HT-29 (cell line): ENCODE measurements at places on chromosomes 3 and 15.

DNA sequence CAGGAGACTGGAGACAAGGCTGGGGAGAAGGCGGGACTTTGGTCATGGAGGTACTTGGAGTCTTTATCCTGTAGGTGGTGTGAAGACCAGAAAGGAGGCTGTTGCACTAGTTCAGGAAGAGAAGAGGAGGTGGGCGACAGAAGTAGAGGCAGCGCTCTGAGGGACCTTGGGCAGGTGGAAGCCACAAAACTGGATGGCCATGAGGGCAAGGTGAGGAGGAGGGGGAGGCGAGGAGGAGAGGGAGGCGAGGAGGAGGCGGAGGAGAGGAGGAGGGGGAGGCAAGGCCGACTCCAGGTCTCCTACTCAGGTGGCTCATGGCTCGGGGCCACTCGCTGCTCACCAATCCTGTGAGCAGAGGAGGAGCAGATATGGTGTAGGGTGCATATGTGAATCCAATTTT lies 125.6 kb downstream of the RPLP1 start:
- no peak for DNase-seq

DNA sequence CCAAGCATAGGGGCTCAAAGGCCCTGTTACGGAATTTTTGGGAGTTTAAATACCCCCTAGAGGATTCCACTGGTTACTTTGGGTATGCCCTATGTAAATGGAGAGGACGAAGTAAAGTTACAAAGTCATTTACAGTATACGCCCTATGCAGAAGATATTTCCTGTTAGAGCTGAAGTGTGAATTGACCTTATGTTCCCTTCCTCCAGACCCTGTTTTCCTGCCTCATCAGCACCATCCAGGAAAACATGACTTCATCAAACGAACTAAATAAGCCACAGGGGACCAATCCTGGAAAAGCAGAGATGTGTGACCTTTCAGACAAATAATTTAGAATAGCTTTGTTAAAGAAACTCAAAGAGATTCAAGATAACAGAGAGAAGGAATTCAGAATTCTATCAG lies 177.4 kb downstream of the SQOR start:
- DNase-seq: no peak

DNA sequence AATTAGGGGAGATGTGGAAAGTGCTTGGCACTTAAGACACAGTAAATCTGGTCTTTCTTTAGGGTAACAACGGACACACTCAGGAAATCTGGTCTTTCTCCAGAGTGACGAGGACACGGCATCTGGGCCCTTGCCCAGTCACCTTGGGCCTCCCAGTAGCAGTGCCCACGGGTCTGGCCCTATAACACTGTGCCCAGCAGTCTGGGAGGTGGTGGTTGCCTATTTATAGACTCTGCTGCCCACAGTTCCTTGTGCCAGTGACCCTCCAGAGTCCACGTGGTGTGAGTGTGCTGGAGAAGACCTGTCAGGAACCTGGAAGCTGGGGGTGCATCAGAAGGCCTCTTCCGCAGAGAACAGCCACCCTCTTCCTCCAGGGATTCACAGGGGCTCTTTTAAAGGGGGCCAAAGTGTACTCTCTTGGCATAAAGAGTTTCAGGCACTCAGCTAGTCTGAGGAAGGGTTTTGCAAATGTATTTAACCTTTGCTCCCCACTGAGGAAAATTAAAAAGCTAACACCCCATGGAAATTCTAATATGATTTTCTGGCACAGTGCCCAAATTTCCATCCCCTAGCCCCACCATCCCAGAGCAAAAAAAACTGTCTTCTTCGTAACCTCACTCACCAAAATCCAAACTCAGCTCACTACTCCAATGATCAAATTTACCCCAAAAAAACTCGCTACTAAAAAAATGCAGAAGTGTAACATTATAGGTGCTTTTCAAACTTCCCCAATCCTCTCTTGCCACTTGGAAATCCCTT lies 15.4 kb downstream of the WNT5A start:
- no peak for DNase-seq

DNA sequence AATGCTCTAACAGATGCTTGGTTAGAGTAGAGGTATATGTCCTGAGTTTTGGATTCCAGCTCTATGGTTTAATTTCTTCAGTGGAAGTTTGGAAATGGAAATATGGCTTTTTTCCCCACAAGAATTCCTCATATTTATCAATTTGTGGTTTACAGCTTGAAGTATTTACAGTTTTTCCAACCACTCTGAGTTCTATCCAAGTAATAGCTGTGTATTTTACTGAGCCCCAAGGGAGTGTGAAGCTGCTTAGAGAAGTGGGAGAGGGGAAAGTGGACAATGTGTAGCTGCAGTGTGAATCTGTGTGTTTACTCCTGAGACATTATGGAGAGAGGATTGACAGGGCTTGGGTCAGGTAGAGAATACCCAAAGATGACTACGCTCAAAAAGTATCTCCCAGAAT lies 54.5 kb downstream of the NEK11 start:
- DNase-seq: no peak

- no peak for DNase-seq
Observed at GRCh38 chr15:94186770-94187331, 44.5 kb upstream of the MCTP2 start.

DNA sequence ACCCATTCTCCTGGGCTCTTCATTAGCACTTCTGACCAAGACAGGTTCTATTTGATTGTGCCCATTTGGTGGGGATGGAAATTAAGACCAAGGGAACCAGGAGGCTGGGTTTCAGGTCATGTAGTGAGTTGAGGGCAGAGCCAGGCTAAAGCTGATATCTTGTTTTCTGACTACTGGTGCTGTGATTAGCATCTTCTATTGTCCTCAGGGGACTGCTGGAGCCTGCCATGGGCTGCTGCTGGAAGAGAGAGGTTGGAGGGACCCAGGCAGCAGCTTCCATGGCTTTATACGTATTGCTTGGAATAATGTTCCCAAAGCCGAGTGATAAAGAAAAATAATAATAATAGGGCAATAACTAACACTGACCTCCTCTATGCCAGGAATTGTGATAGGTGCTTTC lies 211.4 kb upstream of the ROPN1 start:
- DNase-seq: no peak

GRCh38 chr15:76196269-76197231 lies 114.7 kb downstream of the ETFA start:
- DNase-seq: peak; percentile 90

- no peak for DNase-seq
Observed at GRCh38 chr3:28574036-28574435, 225.4 kb upstream of the AZI2 start.

DNA sequence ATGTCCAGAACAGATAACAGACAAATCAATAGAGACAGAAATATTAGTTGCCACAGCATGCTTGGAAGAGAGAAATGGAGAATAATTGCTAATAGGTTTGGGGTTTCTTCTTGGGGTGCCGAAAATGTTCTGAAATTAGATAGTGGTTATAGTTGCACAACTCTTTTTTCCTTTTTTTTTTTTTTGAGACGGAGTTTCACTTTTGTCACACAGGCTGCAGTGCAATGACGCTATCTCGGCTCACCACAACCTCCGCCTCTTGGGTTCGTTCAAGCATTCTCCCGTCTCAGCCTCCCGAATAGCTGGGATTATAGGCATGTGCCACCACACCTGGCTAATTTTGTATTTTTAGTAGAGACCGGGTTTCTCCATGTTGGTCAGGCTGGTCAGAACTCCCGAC lies 163.3 kb downstream of the PLCH1 start:
- DNase-seq: no peak

- DNase-seq: no peak
Observed at GRCh38 chr3:195613468-195614069, 29.8 kb upstream of the APOD start.

- no peak for DNase-seq
Observed at GRCh38 chr3:136982520-136983138, 24.8 kb downstream of the IL20RB start.

DNA sequence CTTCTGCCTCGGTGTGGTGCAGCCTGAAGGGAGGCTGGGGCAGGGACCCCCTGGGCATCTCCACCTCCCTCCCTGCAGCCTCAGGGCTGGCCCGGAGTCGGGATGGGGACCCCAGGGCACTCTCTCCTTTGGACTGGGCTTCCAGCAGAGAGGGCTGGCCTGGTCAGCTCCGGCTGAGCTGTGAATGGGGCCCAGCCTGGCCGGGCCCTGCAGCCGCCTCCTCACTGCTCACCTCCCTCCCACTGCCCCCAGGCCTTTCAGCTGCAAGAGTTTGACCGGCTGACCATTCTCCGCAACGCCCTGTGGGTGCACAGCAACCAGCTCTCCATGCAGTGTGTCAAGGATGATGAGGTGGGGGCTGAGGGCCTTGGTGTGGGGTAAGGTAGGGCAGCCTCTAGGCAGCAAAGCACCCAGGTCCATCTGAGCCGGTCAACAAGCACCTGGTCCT lies 36.0 kb downstream of the PSTPIP1 start:
- DNase-seq: no peak

DNA sequence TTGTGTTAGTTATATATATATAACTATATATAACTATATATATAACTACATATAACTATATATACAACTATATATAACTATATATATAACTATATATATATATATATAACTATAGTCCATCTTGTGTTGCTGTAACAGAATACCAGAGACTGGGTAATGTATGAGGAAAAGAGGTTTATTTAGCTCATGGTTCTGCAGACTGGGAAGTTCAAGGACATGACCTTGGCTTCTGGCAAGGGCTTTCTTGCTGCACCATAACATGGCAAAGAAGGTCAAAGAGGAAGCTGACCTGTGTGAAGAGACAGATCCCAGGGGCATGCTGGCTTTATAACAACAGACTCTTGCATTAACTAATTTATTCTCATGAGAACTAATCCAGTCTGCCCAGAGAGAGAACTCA lies 27.6 kb downstream of the KBTBD12 start:
- no peak for DNase-seq

- DNase-seq: no peak
Observed at GRCh38 chr15:72060687-72061250, 57.2 kb downstream of the MYO9A start.

- DNase-seq: no peak
Observed at GRCh38 chr3:50339485-50340146, 1.0 kb downstream of the RASSF1 start.

DNA sequence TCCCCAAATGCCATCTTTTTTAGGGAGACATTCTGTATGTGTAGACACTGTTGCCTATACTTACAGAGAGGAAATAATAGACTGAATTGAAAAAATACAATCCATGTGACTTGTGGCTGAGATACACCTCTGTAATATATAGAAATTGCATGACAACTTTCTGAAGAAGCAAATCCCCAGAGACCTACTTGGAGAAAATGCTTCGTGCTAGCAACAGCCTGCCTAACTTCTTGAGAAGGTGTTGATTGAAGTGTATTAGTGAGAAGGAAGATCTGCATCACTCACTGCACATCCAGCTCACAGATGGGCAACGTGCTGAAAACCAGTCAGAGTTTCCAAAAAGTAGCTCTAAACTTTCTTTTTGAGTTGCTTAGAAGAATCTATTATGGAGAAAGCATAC lies 404.1 kb downstream of the EPHB1 start:
- DNase-seq: no peak

DNA sequence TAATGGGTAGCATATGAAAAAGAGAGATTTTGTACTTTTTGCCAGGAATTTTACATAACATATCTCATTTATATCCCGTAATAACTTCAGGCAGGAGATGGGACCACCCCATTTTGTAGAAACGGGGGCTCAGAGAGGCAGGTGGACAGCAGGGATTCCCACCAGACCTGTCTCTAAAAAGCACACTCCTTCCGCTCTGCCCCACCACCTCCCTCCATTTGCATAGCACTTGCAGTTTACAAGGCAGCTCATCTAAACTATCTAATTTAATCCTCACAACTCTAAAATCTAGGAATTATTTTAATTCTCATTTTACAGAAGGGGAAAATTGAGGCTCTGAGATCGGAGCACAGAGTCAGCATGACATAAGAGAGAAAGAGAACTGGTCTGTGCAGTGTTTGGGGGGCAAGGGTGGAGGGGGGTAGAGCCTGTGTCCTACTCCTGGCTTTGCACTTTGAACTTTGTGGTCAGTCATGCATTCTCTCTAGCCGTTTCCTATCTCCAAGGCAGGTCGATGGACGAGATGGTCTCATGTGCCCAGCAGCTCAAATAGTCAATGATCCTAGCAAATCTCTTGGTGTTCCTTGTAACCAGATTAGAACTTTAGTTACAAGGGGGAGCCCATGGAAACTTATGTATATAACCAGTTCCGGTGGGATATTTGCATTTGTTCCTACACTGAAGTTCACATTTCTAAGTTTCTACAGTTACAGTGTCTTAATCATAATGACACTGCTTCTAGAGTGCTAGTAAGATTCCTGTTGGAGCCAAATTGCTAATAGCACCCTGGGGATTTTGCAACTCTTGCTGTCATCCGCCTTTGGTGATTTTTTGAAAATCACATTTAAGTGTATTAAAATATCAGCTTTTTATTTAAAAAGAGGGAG lies 18.6 kb downstream of the CRYGS start:
- no peak for DNase-seq

DNA sequence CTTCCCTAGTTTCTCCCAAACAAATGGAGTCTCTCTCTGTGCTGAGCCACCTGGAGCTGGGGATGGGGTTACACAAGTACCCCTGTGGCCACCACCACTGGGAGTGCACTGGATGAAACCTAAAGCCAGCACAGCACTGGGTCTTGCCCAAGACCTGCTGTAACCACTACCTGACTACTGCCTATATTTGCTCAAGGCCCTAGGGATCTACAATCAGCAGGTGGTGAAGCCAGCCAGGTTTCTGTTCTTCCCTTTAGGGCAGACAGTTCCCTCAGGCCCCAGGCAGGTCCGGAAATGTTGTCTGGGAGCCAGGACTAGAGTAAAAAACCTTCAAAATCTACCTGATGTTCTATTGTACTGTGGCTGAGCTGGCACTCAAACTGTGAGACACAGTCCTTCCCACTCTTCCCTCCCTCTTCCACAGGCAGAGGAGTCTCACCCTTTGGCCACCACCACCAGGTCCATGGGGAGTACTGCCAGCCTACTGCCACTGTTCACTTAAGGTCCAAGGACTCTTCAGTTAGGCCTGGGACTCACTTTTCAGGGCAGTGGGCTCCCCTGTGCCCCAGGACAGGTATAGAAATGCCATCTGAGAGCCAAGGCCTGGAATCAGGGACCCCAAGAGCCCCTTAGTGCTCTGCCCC lies 23.8 kb downstream of the C3orf20 start:
- no peak for DNase-seq

GRCh38 chr15:77014132-77015081 lies 19.5 kb downstream of the PSTPIP1 start:
- DNase-seq: no peak

DNA sequence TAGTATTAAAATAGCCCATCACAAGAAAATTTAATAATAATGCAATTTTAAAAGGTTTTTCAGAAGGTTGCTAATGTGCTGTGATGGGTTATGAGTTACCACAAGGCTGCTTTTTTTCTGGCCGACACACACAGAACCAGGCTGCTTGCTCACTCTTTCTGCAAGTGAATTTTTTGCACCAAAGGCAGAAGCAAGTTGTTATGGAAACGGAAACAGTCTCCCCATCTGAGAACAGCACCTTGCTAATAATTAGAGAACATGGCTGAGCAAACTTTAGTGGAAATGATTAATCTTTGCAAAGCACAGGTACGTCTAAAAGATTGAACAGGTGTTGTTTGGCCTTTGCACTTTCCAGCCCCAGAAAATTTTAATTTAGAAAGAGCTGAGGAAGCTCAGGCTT lies 51.0 kb downstream of the CACNA2D3 start:
- DNase-seq: no peak

GRCh38 chr15:53675832-53676231 lies 83.6 kb downstream of the WDR72 start:
- no peak for DNase-seq

- no peak for DNase-seq
Observed at GRCh38 chr3:168288511-168289401, 193.0 kb upstream of the GOLIM4 start.
